Activated T-cell treated with anti-CD3 and anti-CD28 coated beads, Interleukin-2, amount 50 U/mL, for 4 hours (primary cell): ENCODE measurements at places on chromosomes 1 and 21.

DNA sequence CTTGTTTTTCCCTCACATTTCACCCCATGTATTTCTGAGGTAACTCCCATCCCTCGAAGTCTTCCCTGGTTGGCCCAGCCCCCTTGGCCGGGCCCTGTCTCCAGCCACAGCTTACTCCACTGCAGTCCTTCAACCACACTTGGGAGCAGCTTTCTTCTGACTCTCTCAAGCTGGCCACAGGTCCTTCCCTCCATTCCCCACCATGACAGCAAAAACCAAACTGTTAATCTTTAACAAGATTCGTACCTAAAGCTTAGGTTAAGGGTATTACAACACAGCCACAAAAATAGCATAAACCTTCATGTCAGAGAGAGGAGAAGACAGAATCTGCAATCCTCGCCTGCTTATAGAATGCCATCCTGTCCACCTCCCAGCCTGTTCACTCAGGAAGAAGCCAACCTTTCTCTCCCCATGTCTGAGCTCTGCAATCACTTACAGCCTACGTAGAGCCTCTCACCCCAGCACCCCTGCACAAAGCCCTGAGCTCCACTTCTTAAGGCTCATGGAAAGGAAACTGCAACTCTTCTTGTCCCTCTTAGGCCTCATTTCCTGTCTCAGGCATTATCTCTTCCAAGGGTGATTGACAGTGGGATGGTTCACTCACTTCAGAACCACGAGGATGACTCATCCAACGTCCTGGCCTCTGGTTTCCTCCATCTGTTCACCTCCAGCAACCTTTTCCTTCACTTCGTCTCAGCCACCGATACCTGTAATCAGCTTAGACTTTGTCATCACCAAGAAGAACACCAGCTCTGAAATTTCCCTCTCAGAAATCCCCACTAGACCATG is 72.8 kb downstream of the CD2 start:
- peak; percentile 50 for DNase-seq

DNA sequence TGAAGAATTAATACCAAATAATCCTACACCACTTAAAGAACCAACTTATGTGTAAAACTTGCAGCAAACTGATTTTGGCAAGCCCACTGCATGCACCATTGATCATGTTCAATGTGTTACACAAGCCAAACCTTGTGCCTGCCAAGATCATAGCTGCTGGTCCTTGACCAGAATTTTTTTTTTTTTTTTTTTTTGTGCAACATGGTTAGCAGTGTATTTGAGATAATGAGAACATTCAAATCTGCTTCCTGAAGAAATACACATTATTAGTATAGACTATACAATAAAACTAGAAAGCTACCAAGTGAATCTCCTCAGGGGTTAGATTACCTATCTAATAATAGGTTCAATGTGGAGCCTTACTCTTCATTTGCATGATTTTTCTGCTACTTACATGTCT is 421.0 kb downstream of the MRPL39 start:
- DNase-seq: no peak

- no peak for DNase-seq
These were observed 6.0 kb downstream of the TRNP1 start for GRCh38 chr1:26999440-26999987.

GRCh38 chr1:54844564-54844963 is 42.4 kb downstream of the DHCR24 start:
- DNase-seq: no peak

DNA sequence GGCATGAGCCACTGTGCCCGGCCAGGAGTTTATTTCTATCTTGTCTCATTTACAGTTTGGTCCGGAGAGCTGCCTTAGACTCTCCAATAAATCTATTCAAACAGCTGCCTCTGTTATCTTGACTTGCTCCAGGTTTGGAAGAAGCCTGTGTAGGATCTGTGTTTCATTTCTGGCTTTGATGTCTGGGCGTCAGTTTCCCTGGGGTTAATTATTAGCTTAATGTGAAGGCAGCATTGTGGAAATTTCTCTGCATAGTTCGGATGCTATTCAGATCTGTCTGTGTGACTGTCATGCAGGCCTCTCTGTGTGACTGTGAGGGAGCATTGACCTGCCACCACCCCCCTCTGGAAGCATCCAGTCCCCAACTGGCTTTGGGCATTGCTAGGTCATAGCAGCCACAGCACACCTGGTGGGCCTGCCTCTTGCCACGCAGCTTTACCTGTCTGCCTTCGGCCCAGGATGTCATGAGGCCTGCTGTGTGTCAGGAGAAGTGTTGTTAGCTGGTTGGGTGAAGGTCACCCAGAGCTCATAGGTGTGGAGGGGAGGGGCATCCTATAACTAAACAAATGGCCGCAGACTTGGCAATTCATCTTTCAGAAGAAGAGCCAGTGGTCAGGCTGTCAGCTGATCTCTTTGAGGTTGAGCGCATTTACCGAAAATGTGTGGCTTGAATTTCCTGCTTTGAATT is 9.8 kb downstream of the IFNGR2 start:
- DNase-seq: no peak

DNA sequence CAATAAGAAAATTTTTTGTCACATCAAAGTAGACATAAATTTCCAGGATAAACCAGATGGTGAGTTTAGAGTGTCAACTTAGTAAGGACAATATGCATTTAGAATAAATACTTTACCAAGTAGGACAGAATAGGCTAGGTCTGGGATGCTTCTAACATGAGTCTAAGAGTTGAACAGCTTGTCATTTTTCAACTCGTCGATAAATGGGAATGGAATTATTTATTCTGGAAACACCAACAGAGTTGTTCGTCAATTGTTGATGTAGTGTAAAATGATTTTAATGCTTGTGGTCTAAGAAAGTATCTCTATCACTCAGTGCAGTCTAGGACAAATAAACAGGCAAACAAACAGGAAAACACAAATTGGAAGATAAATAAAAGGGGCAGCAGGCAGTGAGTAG is 358.4 kb upstream of the ST6GALNAC5 start:
- no peak for DNase-seq

DNA sequence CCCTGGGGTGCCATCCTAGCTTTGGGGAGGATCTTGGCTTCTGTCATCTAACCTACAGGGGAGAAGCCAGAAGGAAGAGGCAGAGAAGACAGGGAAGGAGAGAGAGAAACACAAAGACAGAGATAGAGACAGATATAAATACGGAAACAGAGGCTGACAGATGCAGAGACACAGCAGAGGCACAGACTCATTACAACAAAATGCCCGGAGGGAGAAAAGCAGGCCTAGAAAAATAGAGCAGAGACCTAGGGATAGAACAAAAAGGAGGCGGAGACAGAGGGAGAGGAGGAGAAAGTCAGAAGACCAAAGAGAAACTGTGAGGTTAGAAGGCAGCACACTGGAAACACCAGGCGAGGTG is 1.9 kb downstream of the PEAR1 start:
- DNase-seq: no peak

GRCh38 chr1:35845766-35846165 is 37.2 kb upstream of the AGO1 start:
- no peak for DNase-seq

DNA sequence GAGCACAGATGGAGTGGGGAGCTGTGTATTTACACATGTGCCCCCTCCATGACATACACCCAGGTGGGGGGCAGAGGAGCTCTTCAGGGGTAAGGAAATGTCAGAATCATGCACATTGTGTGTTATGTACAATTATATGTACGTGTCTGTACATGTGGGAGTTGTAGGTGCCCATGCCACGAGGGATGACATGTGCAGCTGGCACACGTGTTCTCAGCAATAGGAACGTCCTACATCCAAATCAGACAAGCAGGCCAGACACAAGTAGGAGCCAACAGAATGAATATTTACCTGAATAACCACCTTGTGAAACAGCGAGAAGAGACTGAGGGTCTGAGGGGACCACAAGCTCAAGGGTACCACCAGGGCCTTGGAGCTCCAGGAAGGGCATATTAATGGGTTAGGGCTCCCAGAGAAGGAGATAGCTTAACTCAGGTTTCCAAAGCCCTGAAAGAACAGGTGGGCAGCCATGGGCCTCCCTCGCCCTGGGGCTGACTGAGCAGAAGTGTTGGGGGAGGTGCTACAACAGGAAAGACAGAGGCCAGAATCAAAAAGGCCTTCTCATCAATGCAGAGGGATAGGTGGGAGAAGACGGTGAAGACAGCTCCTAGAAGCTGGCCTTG is 3.2 kb downstream of the COL16A1 start:
- no peak for DNase-seq

GRCh38 chr1:217494767-217495166 is 136.1 kb downstream of the GPATCH2 start:
- no peak for DNase-seq

DNA sequence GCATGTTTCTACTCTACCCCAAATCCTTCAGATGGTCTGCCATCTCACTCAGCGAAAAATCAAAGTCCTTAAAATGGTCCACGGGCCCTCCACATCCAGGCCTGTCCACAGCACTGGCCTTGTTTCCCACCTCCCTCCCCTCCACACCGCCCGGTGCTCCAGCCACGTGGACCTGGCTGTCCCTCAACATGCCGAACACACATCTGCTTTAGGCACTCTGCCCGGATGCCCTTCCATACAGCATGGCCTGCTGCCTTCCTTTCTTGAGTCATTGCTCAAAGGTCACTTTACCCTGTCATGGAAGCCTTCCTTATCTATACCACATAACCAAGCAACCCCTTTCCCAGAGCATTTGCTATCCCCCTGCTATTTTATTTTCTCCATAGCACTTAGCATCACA is 143.0 kb downstream of the DNM3 start:
- DNase-seq: no peak

- no peak for DNase-seq
These were observed 4.2 kb upstream of the C1orf141 start for GRCh38 chr1:67138813-67139499.

- peak; percentile 25 for DNase-seq
These were observed 5.6 kb upstream of the KCNA10 start for GRCh38 chr1:110524311-110525248.

GRCh38 chr1:6108937-6109614 is 63.4 kb downstream of the KCNAB2 start:
- DNase-seq: no peak

GRCh38 chr1:228852024-228852423 is 116.7 kb downstream of the RHOU start:
- DNase-seq: no peak

DNA sequence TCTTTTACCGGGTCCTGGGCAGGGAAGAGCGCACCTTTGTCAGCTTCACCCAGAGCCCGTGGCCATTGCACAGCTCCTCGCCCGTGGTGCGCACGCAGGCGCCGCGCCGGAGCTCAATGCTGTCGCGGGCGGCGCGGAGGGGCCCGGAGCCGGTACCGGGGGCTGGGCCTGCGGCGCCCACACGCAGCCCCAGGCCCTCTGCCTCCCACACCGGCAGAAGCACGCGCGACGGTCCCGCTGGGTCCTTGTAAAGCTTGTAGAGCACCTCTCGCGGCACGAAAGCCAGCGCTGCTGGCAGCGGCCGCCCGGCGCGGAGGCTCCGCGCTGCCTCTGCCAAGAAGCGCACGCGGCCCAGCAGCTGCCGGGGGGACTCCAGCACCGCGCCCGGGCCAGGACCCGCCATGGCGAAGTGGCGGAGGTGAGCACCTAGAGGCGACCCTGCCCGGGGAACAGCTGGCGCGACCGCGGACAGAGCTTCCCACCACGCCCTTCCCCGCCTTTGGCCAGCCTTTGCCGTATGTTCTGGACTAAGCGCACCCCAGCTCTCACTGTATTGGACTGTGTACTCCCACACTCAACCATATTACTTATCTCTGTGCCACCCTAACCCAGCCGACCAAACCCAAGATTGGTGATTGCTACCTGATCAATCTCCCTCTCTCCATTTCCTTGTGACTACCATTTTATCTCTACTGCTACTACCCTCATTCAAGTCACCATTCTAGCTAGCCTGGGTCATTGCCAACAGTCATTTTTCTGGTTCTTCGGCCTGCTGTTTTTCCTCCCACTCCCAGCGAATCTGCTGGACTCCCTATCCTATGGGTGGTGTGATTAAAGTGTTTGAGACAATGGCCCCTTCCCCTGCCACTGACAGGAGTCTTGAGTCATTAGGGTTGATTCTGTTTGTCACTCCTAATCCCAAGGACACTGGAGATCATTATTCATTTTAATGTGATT is at the start of gene HECTD3:
Gene HECTD3 (minus strand): TSS at position 470 of the 957 bp plus-strand sequence. CDS start 67 bp downstream, at position 403.
- DNase-seq: peak; percentile 57

- DNase-seq: peak; percentile 50
These were observed 93.9 kb upstream of the PPM1J start for GRCh38 chr1:112808861-112809684.

DNA sequence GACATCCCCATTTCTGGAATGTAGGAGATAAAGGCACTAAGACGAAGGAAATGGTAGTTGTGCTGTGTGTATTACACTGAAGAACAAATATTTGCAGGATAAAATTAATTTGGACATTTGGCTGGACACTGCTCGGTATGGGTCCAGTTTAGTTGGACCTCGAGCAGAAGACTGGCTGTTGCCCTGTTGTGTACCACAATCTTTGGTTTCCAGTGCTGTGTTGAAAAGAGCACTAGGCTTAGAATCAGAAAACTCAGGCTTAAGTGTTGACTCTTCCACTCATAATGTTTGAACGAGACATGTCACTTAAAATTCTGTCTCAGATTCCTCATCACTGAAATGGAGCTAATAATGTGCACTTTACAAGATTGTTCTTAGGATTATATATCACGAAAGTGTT is 1.2 kb upstream of the ARPC5 start:
- no peak for DNase-seq
